Uterus (tissue), 4 donors: ENCODE measurements at places on chromosomes 2 and 18. TPM values are rescaled to one million over a fixed set of nuclear protein-coding genes. Genes with fewer than 3 reads are reported as not detected.

DNA sequence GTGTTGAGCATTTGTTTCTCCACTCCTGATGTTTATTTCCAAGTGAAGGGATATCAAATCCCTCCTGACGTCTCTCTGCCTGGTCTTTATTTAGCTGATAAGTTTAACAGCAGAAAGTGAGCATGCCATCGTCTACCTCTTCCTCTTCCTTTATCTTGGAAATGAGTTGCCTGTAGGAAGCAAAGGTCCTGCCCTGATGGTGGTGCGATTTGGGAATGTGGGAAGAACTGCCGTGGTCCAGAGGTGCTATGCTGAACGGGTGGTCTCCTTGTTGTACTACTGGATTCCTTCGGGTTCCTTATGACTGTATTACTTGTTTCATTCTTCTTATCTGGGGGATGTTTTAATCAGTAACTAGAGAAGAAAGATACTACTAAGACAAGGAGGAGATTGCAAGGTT, 217.5 kb downstream of the PMAIP1 start:
- no peaks in the 10 kb centered on the region for H3K36me3 ChIP-seq
- no peak overlapping the region for H3K27ac ChIP-seq
- H3K4me3 ChIP-seq = no peak overlapping the region
- H3K27me3 ChIP-seq = no peaks in the 10 kb centered on the region

- H3K27ac ChIP-seq = no peak overlapping the region
- no peak overlapping the region for H3K4me3 ChIP-seq
- no peaks in the 10 kb centered on the region for H3K4me1 ChIP-seq
- no peaks in the 10 kb centered on the region for H3K36me3 ChIP-seq
- no peaks in the 10 kb centered on the region for H3K27me3 ChIP-seq
Observed at GRCh38 chr2:66041902-66042657, 392.8 kb upstream of the MEIS1 start.

DNA sequence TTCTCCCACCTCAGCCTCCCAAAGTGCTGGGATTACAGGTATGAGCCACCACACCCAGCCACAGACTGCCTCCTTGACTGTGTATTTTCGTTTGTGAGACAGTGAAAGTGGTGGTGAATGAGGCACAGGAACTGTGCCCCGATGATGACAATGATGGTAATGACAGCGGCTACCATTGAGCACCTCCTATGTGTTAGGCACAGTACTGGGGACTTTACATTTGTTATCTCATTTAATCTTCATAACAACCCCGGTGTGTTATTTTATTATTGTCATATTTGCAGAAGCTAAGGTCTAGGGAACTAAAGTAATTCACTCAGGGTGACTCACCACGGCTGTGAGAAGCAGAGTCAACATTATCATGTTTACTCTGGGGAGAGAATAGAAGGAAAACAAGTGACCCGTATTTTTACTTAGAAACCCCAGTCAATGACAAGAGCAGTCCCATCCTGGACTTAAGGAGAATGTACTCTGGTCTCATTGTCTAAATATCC, 77.6 kb upstream of the ALPP start:
- H3K27ac ChIP-seq = no peak overlapping the region
- H3K4me1 ChIP-seq = no peaks in the 10 kb centered on the region
- no peak for DNase-seq
- H3K36me3 ChIP-seq = no peaks in the 10 kb centered on the region
- no peaks in the 10 kb centered on the region for H3K27me3 ChIP-seq

DNA sequence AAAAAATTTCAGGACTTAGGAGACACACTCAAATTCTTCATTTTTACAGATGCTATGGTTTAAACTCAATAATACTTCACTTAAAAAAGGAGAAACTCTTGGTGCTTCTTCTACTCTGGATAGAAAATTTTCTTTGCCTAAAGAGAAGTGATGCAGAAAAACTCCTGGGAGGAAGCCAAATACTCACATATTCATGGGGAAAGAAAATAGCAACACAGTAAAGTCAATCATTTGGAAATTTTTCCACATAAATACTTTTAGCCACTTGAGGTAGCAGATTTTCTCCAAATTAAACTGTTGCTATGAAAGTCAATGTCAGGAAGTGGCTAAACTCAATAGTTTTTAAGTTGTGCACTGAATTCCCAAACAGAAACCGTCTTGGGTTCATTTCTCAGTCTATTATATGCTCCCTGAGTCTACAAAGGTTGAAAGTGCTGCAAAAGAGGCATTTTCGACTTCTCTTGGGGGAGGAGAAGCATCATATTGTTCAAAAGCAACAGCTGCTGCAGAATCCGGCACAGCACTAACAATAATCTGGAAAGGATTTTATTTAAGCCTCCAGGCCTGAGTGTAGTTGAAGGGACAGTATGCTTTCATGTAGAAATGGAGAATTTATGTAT, 81.1 kb downstream of the UPP2 start:
- DNase-seq = no peak
- no peaks in the 10 kb centered on the region for H3K4me1 ChIP-seq
- no peaks in the 10 kb centered on the region for H3K27me3 ChIP-seq
- no peak overlapping the region for H3K27ac ChIP-seq
- H3K4me3 ChIP-seq = no peak overlapping the region

- no peak for DNase-seq
Observed at GRCh38 chr2:24768013-24768412, 25.2 kb downstream of the PTRHD1 start.

GRCh38 chr2:113041871-113042270, 10.8 kb downstream of the IL36B start:
- no peaks in the 10 kb centered on the region for H3K36me3 ChIP-seq
- no peak overlapping the region for H3K4me3 ChIP-seq
- no peaks in the 10 kb centered on the region for H3K27me3 ChIP-seq
- no peaks in the 10 kb centered on the region for H3K4me1 ChIP-seq

- H3K27ac ChIP-seq = no peak overlapping the region
- H3K36me3 ChIP-seq = no peaks in the 10 kb centered on the region
- H3K27me3 ChIP-seq = no peaks in the 10 kb centered on the region
- no peaks in the 10 kb centered on the region for H3K4me1 ChIP-seq
- no peak overlapping the region for H3K4me3 ChIP-seq
Observed at GRCh38 chr2:184425083-184425482, 173.2 kb upstream of the ZNF804A start.

DNA sequence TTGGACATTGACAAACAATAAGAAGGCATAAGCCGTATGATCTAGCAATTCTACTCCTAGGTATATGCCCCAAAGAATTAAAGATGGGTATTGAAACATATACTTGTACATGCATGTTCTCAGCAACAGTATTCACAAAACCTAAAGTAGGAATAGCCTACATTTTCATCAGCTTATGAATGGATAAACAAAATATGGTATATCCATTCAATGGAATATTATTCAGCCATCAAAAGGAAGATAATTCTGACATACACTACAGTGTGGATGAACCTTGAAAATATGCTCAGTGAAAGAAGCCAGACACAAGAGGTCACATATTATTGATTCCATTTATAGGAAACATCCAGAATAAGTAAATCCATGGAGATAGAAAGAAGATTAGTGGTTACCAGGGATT, 56.0 kb downstream of the CELF4 start:
- H3K27ac ChIP-seq = no peak overlapping the region
- no peak for DNase-seq
- H3K4me3 ChIP-seq = no peak overlapping the region
- no peaks in the 10 kb centered on the region for H3K4me1 ChIP-seq

- no peaks in the 10 kb centered on the region for H3K4me1 ChIP-seq
- no peaks in the 10 kb centered on the region for H3K27me3 ChIP-seq
- no peak for DNase-seq
- no peak overlapping the region for H3K27ac ChIP-seq
Observed at GRCh38 chr2:45909677-45910191, 258.3 kb downstream of the PRKCE start.

GRCh38 chr18:67586101-67586500, 69.6 kb upstream of the DSEL start:
- H3K4me1 ChIP-seq = no peaks in the 10 kb centered on the region
- no peaks in the 10 kb centered on the region for H3K36me3 ChIP-seq
- H3K4me3 ChIP-seq = no peak overlapping the region
- H3K27me3 ChIP-seq = no peaks in the 10 kb centered on the region
- H3K27ac ChIP-seq = no peak overlapping the region

DNA sequence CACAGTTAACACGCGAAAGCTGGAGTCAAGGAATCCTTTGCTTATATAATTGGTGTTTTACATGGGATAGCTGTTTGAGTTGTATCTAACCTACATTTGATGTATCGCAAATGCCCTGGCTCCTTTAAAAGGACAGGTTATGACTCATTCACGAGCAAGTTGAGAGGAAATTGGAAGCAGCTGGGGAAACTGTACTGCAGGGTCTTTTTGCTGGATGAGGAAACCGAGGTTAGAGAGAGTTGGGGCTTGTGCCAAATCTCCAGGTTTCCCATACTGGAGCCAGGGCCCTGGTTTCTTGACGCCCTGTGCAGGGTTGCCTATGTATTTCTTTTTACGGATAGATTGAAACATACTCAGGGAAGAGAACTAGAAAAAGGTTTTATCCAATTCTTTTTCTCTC, 60.0 kb upstream of the SPTBN1 start:
- no peak overlapping the region for H3K27ac ChIP-seq
- H3K36me3 ChIP-seq = no peaks in the 10 kb centered on the region
- H3K4me1 ChIP-seq = no peaks in the 10 kb centered on the region
- H3K4me3 ChIP-seq = no peak overlapping the region

GRCh38 chr2:105400138-105400540, 1.3 kb upstream of the FHL2 start:
- no peaks in the 10 kb centered on the region for H3K4me1 ChIP-seq
- H3K27ac ChIP-seq = no peak overlapping the region
- no peaks in the 10 kb centered on the region for H3K27me3 ChIP-seq
- H3K4me3 ChIP-seq = no peak overlapping the region
- no peak for DNase-seq

GRCh38 chr2:66547118-66547517, 112.2 kb downstream of the MEIS1 start:
- H3K36me3 ChIP-seq = no peaks in the 10 kb centered on the region
- no peak for DNase-seq
- H3K27me3 ChIP-seq = no peaks in the 10 kb centered on the region

DNA sequence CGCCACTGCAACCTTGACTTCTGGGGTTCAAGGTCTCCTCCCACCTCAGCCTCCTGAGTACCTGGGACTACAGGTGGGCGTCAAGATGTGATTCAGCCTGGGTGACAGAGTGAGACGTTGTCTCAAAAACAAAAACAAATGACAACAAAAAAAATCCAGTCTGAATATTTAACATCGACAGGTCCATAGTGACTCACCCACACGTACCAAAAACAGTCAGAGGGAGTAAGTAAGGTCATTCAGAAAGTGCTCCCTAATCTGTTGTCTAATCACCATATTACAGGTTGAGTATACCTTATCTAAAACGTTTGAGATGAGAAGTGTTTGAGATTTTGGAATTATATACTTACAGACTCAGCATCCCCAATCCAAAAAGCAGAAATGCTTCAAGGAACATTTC, 24.4 kb downstream of the SAP130 start:
- H3K4me1 ChIP-seq = no peaks in the 10 kb centered on the region
- no peaks in the 10 kb centered on the region for H3K27me3 ChIP-seq
- no peak for DNase-seq
- H3K36me3 ChIP-seq = no peaks in the 10 kb centered on the region

DNA sequence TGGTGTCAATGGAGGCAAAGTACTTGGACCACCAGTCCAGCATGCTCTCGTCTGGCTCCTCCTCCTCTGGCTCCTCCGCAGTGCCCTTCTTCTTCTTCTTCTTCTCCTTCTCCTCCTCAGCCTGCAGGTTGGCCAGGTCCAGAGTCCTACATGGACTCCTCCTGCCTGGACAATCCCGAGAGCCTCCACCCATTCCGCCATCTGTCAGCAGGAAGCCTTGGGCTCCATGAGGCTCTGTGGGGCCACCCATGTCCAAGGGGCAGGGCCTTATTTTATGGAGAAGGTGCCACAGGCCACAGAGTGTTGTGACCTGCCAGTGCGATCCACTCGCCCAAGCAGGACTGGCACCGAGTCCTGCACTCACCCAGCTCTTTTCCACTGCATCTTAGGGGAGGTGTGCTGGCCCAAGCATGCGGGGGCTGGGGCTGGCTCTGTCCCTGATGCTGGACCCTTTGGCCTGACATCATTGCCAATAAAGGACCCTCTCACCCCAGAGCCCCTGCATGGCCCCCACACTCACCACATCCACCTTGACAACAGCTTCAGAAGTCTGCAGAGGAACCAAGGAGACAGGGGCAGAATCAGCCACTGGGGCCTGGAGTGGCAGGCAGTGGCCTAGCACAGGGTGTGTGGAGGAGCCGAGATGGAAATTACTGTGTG, 7.2 kb downstream of the OTOF start:
- no peak overlapping the region for H3K4me3 ChIP-seq
- no peaks in the 10 kb centered on the region for H3K27me3 ChIP-seq
- no peaks in the 10 kb centered on the region for H3K36me3 ChIP-seq
- no peaks in the 10 kb centered on the region for H3K4me1 ChIP-seq
- no peak overlapping the region for H3K27ac ChIP-seq
- no peak for DNase-seq

Gene CAPN13
- total RNA-seq = 0.76 TPM

Gene ZC3H8
- 42.0 TPM for total RNA-seq

Gene REG1B
- not detected for total RNA-seq

Gene LYG2
- total RNA-seq = not detected

Gene PARD3B
- total RNA-seq = 21.8 TPM

Gene TLX2
- not detected for total RNA-seq

Gene ZNF2
- total RNA-seq = 5.9 TPM

Gene AGXT
- total RNA-seq = not detected

Gene ST6GAL2
- 2.6 TPM for total RNA-seq

Gene HOXD3
- total RNA-seq = 14.7 TPM

Gene FAM228A
- total RNA-seq = 1.4 TPM
